ENCODE measurements at places on chromosomes 2 and 18. TPM values are rescaled to one million over a fixed set of nuclear protein-coding genes. Genes with fewer than 3 reads are reported as not detected.
A peak's percentile ranks its signal among the peaks of the same experiment; 100 is the strongest.

Gene DOK6
- total RNA-seq: 0.47 TPM

Gene GAREM2
- 4.9 TPM for total RNA-seq

Gene ZDBF2
- total RNA-seq: 27.7 TPM

Gene CREB1
- total RNA-seq: 37.9 TPM

Gene LONRF2
- not detected for total RNA-seq

Gene CXCR1
- not detected for total RNA-seq

- no peak for DNase-seq
These were observed 51.1 kb downstream of the MYO1B start for GRCh38 chr2:191296083-191297006.

DNA sequence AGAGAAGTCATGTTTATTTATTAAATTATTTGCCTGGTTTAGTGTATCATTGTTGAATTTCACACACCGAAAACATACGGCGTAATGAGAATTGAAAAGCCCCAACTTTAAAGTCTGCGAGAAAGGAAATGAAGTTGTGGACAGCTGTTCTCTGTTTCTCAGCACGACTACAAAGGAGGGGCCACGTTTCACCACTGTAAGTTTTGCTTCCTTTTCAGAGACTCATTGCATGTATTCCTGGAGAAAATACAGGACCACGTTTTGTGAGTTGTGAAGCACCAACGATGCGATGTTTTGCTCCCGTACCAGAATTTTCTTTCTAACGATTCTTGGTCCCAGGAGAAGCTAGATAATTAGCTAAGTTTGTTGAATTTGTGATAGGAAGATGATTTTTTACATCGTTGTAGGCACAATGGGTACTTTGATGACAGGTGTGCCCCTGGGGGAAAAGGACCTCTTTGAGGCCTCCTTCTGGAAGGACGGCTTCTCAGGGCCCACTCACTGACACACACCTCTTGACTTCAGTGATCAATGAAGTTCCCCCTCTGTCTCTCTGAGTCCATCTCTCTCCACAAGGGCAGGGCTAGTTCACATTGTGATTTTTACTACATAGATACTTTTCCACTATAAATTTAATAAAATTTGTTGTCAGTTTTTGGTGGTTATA is 23.7 kb upstream of the ACKR3 start:
- DNase-seq: peak; percentile 56

- DNase-seq: peak; percentile 76
These were observed 11.5 kb downstream of the PPP1R7 start for GRCh38 chr2:241161646-241162281.

GRCh38 chr2:112077814-112078213 is 22.7 kb downstream of the TMEM87B start:
- peak; percentile 35 for DNase-seq

- DNase-seq: no peak
These were observed 33.9 kb downstream of the WIPF1 start for GRCh38 chr2:174563530-174564282.

GRCh38 chr18:24801001-24801400 is 340.6 kb downstream of the HRH4 start:
- DNase-seq: no peak

DNA sequence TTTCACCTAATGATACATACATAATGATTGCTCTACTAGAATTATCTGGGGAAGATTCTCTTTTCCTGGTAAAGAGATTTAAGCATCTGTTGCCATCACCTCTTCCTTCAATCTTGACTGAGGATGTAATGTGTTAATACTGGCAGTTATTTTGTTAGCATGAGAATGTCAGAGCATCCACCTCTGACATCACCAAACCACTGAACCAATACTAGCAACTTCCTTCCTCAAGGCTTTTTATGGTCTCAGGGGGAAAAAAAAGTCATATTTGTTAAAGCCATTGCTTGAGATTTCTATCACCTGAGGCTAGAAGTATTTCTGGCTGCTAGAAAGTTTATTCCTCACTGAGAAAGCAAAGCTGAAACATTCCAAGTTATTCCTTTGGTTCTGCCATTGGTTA is 48.5 kb downstream of the DSEL start:
- DNase-seq: no peak

DNA sequence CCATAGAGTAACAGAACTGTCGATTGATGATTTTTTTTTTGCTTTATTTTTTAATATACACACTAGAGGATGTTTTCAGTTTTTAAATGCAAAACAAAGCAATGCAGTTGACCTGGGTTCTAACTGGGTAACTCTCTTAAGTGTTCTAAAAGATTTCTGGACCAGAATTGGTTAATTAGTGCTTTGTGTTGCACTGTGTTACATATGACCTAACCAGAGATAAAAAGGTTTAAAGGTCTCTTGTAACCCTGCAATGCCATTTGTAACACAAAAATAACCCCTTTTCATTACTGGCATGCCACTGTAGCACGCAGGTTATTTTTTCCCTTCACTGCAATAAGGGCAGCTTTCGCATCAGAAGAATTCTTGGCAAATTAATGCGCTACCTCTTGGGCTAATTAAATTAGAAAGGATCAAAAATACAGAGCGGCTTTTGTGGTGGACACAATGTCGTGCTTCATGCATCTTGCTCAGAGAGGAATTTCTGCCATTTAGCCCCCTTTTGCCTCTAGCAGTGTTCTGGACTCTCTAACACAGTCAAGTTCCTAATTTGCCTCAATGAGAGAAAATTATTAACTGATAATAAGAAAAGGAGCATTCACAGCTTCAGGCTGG is 250.8 kb upstream of the ZEB2 start:
- no peak for DNase-seq

DNA sequence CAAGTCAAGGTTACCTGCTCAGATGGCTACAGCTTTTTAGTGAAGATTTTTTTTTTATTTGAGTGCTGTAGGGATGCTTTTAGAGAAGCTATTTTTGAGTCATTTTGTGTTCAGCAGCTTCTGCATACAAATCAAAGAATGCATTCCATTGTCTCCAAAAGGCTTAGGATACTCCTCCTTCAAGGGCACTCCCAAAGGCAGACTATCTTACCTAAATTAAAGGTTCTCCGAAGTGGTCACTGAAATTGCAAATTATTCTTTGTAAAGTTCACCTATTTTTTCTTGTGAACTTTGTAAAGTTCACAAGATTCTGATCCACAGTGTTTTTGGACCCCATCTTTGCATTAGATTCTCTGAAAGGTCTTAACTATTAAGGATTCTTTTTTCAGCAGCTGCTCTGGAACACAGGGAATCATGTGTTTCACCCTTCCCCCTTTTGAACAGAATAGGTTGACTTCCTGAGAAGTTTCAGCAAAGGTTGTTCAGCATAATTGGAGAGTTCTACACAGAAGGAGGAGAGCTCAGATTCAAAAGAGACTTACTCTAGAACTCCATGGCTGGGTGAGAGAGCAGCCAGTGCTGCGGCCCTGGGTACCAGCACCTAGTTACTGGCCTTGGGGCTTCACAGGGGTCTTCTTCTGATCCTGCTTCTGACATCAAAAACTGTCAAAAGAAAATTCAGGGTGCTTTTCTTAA is 14.5 kb downstream of the CLIP4 start:
- no peak for DNase-seq

DNA sequence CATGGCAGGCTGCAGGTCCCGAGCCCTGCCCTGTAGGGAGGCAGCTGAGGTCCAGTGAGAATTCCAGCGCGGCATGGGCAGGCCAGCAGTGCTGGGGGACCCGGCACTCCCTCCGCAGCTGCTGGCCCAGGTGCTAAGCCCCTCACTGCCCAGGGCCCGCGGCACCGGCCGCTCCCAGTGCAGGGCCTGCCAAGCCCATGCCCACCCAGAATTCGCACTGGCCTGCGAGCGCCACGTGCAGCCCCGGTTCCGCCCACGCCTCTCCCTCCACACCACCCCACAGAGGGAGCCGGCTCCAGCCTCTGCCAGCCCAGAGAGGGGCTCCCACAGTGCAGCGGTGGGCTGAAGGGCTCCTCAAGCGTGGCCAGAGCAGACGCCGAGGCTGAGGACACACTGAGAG is 158.5 kb upstream of the ACVR2A start:
- DNase-seq: no peak

DNA sequence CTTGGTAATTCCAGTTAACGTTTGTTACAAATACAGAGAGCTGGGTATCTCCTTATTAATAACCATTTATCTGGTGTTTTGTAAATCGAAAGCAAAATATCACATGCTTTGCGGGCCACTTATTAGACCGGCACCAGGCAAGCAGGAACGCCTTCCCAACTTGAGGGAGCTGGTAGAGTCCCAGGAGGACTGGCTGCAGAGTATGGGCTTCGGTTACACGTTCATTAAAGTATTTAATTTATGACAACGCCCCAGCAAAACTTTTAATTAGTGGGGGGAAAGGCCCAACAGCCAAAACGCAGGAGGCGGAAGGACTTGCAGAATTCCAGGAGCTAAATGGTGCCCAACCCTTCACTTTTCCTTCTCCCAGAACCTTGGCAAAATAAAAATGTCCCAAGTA is 3.7 kb downstream of the SMAD7 start:
- no peak for DNase-seq

GRCh38 chr18:32072321-32072720 is 19.4 kb upstream of the RNF138 start:
- DNase-seq: no peak

DNA sequence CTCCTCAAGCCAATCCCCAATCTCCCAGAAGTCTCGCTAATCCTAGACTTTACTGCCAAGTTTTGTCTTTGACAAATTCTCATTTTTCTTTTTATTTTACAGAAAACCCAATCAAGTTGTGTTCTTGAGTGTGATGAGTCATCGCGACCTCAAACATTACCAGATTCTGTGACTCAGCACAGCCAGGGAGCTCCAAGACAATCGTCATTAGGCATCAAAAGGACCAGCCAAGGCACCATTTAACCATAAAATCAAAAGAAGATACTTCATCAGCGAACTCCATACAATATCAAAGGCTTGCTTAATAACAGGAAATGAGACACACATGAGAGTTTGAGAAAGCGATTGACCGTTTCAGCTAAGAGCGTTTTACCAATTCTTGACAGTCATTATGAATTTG is 146.2 kb upstream of the AGAP1 start:
- DNase-seq: no peak

DNA sequence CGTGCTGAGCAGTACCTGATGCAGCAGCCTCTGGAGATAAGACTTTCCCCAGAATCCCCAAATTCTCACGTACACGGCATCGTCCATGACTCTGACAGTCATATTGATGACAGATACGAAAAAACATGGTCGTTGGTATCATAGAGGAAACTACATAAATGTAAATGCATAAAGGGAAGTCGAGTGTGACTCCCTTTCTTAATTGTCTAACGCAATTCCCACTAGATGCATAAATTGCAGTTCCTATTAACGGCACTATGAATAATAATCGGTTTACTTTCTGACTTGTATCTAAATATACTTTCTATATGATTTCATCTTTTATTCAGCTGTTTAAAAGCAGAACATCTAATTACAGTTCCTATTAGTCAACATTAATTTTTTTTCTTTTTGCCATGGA is 322.6 kb upstream of the REV1 start:
- no peak for DNase-seq

DNA sequence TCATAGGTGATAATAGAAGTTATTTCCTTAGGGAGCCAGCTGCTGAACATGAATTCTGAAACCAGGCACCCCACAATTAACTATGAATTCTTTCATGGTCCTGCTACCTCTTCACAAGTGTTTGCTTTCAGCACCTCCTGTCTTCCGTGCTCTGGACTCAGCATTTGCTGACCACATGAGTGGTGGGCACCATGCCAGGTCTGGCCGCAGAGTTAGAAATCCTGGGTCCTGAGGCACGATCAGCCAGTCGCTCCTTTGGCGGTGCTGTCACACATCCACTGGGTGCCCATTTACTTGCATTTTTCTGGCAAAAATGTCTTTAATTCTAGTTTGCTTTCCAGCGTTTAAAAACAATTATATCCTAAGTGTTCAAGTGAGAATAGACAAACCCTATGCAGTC is 196.4 kb upstream of the PXDN start:
- DNase-seq: peak; percentile 29

DNA sequence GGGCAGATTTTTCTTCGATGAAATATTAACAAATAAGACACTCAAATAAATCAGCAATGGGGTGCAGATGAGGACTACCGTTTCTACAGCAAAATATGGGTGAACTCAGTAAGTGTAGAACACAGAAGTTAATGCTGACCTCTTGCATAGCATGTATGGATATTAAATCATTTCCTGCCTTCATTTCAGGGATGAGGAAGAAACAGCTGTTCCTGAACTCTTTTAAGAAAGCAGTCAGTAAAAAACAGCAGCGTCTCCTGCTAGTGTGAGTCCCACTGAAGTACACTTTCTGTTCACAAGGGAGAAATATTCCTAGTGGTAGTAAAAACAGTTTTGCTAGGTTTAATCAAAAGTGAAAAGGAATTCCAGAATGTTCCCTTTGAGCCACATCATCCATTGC is 379.0 kb downstream of the ZEB2 start:
- DNase-seq: peak; percentile 73

- no peak for DNase-seq
These were observed 105.0 kb downstream of the GPD2 start for GRCh38 chr2:156541229-156541628.

DNA sequence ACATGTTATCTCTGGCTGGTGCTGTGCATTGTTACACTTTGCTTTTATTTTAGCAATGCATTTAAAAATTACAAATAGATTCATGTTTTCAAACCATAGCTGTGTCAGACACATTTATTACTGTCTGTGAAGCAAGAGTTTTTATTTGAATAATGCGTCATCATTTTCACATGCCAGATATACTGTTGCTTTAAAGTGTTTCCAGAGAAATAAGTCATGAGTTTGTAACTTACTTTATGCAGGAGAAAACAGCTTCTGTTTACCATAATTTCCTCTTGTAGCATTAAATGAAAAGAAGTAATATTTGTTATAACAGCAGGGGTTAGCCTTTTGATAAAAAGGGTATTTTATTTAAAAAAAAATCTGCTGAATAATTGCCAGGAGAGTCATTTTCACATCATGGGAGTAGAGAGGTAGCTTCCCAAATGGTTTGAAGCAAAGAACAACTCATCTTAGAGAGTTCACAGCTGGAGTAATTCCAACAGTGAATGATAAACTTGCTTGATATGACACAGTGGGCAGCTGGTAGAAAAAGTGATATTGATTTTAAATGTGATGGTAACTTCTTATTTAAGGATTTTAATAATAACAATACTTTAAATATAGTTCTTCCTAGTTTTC is 1274.5 kb upstream of the CRIM1 start:
- DNase-seq: no peak

DNA sequence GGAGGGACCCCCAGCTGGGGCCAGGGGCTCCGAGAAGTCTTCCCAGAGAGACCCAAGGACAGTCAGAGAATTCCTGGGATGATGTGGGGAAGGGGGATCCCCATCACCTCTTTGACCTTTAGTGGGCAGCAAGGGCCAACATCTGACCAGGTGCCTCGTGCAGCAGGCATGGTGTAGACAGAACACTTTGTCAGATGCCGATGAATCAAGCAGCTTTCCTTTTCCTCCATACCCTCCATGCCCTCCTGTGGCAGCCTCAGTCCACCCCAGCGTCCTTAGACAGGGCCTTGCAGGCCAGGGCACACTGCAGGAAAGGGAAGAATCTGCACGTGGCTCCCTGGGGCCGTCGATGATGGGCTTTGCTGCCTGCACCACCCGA is 26.3 kb downstream of the GPR55 start:
- no peak for DNase-seq

GRCh38 chr2:108988076-108988795 is 784 bp downstream of the EDAR start:
- no peak for DNase-seq

- no peak for DNase-seq
These were observed 3.5 kb downstream of the ADCYAP1 start for GRCh38 chr18:907885-908757.

GRCh38 chr2:240060977-240061591 is 7.8 kb upstream of the OR6B3 start:
- DNase-seq: peak; percentile 75

Measured in SJCRH30 (cell line).